ENCODE measurements at places on chromosomes 6 and 20. TPM values are rescaled to one million over a fixed set of nuclear protein-coding genes. Genes with fewer than 3 reads are reported as not detected.

GRCh38 chr6:140366991-140367390, 992.5 kb upstream of the CITED2 start:
- no peak for DNase-seq

The C20orf96 gene
- total RNA-seq: 4.6 TPM

GRCh38 chr6:140921366-140922226, 1211.1 kb upstream of the GJE1 start:
- DNase-seq: no peak

DNA sequence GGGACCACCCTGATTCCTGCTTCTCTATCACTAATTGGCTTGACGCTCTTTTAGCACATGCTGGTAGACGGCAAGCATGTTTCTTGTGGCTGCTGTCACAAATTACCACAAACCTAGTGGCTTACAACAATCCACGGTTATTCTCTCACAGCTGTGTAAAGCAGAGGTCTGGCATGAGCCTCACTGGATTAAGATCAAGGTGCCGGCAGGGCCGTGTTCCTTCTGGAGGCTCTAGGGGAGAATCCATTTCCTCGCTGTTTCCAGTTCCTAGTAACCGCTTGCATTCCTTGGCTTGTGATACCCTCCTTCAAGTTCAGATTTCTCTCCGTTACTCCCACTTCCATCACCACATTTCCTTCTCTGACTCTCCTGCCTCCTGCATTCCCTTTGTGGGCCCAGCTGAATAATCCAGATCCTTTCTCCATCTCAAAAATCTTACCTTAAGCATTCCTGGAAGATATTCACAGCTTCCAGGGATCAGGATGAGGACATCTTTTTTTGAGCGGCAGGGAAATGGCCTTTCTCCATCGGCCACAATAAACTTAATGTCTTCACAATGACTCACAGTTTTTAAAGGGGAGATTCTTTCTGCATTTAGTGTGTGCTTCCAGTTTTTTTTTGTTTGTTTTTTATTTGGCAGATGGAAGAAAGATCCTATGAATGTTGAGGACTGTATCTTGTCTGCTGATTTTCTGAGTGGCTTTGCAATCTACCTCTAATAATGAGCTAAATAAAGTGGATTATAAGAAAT, 39.9 kb downstream of the BMP6 start:
- no peak for DNase-seq

DNA sequence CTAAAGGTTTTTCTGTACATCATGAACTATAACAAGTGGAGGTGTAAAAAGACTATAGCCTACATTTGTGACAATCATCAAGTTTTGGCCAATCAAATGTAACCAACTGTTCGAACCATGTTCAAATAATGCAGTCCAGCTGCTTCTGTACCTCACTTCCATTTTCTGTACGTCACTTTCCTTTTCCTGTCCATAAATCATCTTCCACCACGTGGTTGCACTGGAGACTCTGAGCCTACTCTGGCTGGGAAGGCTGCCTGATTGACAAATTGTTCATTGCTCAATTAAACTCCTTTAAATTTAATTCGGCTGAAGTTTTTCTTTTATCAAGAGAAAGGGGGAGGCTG, 270.4 kb upstream of the JARID2 start:
- DNase-seq: no peak

The PTK6 gene
- 0.13 TPM for total RNA-seq

DNA sequence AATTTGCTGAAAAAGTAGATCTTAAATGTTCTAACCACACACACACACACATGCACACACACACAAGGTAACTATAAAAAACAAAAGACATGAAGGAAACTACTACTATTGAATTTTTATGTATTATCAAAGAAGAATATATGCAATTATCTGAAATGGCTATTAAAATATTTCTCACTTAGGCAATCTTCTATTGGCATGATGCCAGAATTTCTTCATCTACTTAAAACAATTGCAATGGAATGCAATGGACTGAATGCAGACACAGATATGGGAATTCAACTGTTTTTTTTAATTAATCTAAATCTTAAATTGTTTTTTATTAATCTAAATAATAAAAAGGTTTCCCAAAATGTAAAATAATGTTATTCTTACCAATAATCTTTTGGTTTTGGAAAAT, 152.6 kb upstream of the SMLR1 start:
- no peak for DNase-seq

DNA sequence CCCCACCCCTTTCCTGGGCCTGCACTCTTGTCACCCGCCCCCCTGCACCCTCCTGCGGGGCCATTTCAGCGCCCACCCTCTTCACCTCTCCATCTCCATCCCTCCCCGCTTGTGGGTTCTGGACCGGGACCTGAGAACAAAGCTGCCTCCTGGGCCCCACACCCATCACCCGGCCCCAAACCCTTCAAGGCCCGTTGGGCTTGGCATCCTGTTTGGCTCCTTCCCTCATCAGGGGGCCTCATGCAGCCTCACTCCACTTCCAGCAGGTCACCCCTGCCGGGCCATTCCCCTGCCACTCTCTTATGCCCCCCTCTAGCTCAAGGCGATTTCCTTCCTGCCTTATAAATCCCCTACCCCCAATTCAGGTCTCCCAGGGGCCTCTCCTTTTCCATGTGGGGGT, 67.4 kb downstream of the SRC start:
- DNase-seq: no peak

The WFDC10A gene
- not detected for total RNA-seq

- no peak for DNase-seq
Observed at GRCh38 chr6:85674604-85675003, 31.9 kb upstream of the SYNCRIP start.

The RPP40 gene
- total RNA-seq: 3.1 TPM

DNA sequence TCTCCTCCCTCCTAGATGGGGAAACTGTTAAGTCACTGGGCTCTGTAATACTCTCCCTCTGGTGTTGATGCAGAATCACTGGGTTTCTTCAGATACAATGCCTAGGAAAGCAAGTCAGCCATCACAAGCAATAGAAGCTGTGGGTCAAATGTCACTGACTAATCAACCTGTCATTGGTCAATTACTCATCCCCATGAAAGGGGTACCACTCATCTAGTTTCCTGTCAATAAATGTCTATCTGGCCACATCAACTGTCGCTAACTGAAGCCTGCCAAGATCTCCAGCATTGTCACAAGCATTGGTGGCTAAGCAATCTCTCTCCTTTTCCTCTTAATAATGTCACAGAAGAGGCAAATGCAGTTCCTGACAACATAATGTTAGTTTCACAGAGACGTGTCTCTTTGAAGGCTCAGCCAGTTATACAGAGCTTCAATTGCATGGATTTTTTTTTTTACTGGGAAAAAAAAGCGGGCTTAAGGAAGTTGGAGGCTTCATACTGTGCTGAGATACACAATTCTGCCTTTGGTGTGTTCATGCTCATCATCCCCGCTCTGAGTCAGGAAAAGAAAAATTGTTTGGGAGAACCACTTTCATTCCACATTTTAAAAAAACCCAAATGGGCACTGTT, 355.9 kb downstream of the BTBD9 start:
- no peak for DNase-seq

- no peak for DNase-seq
Observed at GRCh38 chr6:24010133-24010532, 115.9 kb upstream of the NRSN1 start.

GRCh38 chr6:165686596-165687365, 23.7 kb upstream of the PDE10A start:
- no peak for DNase-seq

DNA sequence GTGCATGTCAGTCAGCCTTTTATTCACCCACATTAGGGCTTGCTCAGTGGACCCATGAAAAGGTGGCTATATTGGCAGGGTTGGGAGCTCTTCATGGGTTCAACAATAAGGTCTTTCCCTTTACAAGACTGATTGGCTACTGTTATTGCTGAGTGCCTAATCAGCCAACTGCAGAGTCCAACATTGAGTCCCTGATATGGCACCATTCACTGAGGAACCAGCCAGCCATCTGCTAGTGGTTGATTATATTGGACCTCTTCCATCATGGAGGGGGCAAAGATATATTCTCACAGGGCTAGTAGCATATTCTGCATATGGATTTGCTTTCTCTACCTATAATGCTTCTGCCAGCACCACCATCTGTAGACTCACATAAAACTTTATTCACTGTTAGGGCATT, 69.9 kb downstream of the CDKAL1 start:
- DNase-seq: no peak

The TBX18 gene
- total RNA-seq: 5.5 TPM

GRCh38 chr20:12835999-12836398, 172.8 kb upstream of the SPTLC3 start:
- no peak for DNase-seq

DNA sequence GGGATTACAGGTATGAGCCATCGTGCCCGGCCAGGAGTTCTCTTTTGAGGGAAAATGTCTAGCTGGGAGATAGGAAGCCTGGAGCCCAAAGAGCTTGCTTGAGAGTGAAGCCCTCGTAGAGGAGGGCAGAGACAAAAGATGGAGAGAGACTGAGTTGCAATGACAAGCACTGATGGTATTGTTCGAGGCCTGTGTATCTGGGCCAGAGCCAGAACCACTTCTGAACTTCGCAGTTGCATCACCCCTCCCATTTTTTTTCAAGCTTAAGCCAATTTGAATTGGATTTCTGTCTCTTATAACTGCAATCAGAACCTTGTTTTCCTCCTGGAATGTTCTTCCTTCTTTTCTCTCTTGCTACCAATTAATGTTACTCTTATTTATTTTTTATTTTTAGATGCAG, 83.1 kb downstream of the KCNB1 start:
- DNase-seq: no peak

DNA sequence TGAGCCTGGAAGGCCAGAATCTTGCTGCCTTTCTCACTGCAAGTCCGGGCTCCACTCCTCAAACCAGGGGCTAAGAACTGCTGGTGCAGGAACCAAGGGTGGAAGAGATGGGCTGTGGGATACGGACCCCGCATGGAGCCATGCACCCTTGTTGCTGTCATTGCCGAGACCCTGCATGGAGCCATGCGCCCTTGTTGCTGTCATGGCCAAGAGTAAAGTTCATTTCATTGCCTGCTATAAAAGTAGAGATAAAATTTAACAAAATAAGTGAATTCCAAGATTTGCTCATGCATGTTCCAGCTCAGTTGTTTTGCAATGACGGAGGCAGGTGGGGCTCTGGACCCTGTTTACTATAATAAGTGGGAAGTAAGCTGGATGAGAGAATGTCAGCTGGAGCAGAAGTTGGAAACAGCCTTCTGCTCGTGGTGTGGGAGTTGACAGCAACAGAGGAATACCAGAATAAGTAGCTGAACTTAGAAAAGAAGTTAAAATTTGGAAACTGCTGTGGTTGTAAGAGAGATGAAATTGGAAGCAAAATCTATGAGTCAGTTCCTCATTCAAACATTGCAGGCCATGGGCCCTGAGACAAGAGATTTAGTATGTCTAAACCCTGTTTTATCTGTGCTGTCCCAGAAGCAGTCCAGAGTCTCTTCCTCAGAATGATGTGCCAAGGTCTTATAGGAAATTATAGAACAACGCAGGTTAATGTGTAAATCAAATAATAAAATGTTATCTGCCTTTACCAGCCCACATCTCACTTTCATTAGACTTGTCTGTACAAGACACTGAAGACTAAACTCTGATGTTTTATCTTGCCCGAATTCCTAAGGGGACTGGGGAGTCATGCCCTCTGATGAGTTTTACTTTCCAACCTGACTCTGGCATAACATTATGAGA, 15.8 kb upstream of the THBS2 start:
- DNase-seq: peak; percentile 76

DNA sequence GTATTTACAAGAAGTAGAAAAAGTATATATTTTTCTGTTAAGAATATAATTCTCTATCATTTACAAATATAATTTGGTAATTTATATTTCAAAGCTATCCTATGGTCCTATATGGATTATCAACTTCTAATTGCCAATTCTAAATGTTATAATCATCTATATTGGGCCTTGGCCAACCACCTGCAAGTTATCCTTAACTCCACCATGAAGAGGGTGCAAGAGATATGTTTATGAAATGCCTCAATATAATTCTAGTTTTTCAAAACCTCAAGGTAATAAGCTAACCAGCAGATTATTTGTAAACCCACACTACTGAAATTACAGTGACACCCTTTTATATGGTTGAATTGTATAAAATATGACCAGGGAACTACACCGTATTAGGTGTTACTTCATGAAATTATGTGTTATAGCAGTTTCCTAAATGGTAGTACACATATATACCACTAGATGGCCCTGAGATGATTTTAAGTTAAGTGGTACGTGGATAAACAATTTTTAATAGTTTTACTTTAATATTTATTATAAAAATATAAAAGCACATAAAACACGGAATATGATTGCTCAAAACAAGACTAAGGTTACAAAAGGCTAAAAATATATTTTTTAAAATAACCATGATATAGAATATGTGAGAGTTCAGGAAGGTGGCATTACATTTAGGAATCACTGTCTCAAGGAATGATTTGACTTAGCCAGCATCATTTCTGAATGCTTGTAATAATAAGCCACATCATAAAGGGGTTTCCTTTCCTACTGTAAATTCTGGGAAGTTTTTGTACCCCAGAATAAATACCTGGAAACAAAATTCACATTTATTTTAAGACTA, 9.8 kb upstream of the PNISR start:
- no peak for DNase-seq

- DNase-seq: no peak
Observed at GRCh38 chr6:75492386-75493153, 1.0 kb downstream of the FILIP1 start.

GRCh38 chr6:158256746-158257424, 55.4 kb upstream of the TULP4 start:
- no peak for DNase-seq

The LHFPL5 gene
- total RNA-seq: not detected

The BTNL2 gene
- not detected for total RNA-seq

The TP53TG5 gene
- 1.2 TPM for total RNA-seq

DNA sequence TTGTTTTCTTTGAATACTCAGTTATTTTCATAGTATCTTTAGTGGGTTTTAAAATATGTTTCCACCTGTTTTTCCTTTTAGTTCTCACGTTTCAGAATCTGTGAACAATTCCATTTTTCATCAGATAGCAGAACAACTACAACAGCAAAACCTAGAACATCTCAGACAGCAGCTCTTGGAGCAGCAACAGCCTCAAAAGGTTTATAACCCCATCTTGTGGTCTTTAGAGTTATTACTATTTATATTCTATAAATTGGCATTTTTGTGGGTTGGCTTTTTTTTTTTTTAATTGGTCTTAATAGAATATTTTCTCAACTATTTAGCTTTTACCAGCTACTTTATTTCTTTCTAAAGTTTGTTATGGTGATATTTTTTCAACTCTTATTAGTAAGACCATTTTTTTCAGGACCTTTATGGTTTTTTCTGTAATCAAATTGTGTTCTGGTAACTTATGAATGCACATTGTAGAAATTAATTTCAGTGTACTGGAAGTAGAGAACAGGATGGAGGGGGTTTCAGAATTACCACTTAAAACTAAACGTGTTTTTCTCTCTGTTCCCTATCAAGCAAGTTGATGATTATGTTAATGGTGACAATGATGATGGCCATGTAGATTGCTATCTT, 72.2 kb downstream of the SCAF8 start:
- no peak for DNase-seq

DNA sequence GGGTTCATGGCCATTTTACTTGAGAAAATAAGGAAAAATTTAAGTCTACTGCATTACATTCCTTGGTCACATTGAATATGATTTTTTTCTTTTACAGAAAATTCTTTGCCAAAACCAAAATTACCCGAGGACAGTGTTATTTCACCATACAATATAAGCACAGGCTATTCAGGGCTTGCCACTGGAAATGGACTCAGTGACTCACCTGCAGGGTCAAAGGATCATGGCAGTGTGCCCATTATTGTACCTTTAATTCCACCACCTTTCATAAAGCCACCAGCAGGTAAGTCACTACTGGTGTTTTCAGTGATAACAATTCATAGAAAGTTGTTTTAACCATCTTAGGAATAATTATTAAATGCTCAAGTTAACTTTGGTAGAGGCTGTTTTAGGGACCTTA, 16.2 kb downstream of the SOBP start:
- DNase-seq: no peak

GRCh38 chr20:50720026-50720425, 11.4 kb upstream of the PARD6B start:
- no peak for DNase-seq

The NOX3 gene
- total RNA-seq: not detected

Measured in Right ventricle myocardium superior (tissue), 1 donor.